WTC11 (cell line): ENCODE measurements at places on chromosomes 2 and 18.

- DNase-seq, result no peak
These were observed 153.4 kb downstream of the TNS1 start for GRCh38 chr2:217849154-217849975.

DNA sequence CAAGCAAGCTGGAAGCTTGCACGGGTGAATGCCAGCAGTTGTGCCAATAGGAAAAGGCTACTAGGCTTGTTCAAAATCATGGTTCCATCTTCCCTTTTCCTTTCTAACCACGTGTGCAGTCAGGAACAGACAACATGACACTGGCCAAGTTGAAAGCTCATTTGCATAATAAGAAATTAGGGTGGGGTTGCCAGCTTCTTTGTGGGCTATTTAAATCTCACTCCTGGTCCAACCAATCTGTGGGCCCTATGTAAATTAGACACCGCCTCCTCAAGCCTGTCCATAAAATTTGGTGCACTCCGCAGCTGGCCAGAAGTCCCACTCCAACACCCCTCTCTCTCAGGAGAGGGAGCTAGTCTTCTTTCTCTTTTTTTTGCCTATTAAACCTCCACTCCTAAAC is 1948.4 kb upstream of the PIK3C3 start:
- no peak for DNase-seq

DNA sequence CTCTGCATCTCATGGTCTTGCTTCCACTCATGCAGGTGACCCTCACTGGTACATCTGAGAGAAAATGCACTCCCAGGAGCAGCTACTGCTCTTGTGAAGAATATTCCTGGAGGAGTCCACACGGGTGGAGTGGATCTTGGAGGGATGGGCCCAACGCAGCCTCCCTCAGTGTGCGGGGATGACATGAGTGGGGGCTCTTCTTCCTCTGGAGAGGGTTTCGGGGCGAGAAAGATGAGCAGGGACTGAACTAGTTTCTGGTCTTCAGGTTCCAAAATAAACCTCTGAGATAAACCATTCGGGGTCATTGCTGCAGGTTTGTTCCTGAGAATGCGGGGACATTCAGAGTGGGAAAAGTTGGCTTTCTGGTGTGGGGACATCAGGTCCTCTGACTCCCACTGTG is 39.1 kb downstream of the COPS8 start:
- no peak for DNase-seq

- peak; percentile 29 for DNase-seq
These were observed 251.9 kb upstream of the CHAC2 start for GRCh38 chr2:53515435-53516332.

DNA sequence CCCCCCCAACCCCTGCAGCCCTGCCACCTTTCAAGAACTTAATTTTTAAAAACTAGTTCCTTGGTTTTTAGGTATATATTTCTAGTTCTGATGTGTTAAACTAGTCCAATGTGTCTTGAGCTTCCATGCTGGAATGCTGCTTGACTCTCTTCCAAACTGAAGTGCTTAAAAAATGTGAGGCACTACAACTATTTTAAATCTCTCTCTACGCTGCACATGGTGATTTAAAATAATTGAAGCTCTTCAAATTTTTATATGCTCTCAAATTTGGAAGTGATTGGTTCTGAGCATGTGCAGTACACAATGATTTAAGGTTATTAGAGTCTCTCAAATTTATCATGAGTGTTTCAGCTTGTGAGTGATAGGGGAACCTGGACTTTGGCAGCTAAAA is 192.6 kb upstream of the ZEB2 start:
- DNase-seq, result no peak

GRCh38 chr2:24409700-24410556 is 49.6 kb upstream of the ITSN2 start:
- DNase-seq, result peak; percentile 21

DNA sequence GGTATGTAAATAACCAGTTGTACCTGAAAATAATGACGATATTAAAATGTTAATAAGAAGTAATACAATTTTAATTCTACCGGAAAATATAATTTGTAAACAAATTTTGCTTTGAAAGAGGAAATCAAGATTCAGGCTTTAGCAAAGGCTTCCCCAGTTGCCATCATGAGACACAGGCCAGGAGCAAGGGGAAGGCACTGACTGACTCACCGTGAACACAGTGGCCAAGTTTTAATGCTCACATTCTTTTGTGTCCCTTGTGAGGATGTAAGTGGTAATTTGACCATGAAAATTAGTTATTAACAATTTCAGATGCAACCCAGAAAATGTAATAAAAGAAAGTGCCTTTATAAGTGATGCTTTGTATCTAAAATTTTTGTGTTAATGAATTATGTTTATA is 164.1 kb downstream of the GREB1L start:
- no peak for DNase-seq

GRCh38 chr18:76875390-76876325 is 53.3 kb downstream of the ZNF236 start:
- DNase-seq, result peak; percentile 69

GRCh38 chr2:171515672-171516298 is 6.5 kb upstream of the CYBRD1 start:
- DNase-seq, result no peak

GRCh38 chr2:15668611-15669305 is 77.1 kb downstream of the DDX1 start:
- DNase-seq, result no peak

GRCh38 chr2:105496271-105496670 is 97.4 kb upstream of the FHL2 start:
- DNase-seq, result no peak

GRCh38 chr2:188291617-188292347 is at the start of gene GULP1:
GULP1 (plus strand) TSS chr2:188291874; CDS start chr2:188477703, 185,829 bp downstream.
- peak; percentile 87 for DNase-seq

- DNase-seq, result no peak
These were observed 159.9 kb downstream of the CTIF start for GRCh38 chr18:48698707-48699106.

DNA sequence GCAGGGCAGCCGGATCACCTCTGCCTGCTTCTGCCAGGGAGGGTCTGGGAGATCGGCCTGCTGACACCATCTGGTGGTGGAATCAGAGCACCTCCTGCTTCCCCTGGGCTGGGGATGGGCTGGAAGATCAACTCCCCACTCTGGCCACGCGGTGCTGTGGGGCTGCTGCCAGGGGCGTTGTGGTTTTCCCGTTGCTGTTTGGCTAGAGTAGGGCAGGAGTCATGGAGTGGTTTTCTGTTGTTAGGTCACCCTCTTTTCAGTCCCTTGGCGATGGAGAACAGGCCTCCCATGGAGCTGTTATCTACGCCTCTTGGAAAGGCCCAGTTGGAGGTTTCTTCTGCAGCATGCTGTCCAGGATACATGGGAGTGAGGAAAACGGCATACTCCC is 15.2 kb downstream of the BCL2L11 start:
- peak; percentile 55 for DNase-seq

DNA sequence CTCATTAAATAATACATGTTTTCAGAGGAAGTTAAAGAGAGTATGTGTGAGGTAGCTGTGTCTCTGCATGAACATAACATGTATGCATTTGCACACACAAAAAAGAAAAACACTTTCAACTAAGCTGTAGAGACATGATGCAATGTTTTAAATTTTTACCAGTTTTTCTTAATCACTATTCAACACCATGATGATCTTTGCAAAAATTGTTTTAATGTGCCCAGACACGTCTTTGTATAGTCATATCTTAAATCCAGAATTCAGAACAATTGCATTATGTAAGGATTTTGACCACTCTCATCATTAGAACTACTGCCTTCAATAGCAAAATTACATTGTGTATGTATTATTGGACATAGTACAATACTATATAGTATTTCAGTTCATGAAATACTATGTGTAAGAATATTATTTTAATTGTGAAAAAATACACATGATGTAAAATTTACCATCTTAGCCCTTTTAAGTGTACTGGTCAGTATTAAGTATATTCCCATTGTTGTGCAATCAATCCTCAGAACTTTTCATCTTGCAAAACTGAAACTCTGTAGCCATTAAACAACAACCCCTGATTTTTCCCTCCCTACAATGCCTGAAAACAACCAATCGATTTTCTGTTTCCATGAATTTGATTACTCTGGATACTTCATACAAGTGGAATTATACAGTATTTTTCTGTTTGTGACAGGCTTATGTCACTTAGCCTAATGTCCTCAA is 104.5 kb upstream of the ACVR2A start:
- no peak for DNase-seq

- DNase-seq, result no peak
These were observed 127.8 kb downstream of the MYO3B start for GRCh38 chr2:170305711-170306110.

GRCh38 chr2:37892436-37893114 is 32.5 kb upstream of the RMDN2 start:
- DNase-seq, result no peak

- peak; percentile 71 for DNase-seq
These were observed 18.6 kb downstream of the DNMT3A start for GRCh38 chr2:25323042-25323514.
